Suprapubic skin (tissue), 4 donors: ENCODE measurements at places on chromosomes 6 and 20.
A peak's percentile ranks its signal among the peaks of the same experiment; 100 is the strongest.

- DNase-seq, result no peak
These were observed 219.9 kb downstream of the ALDH8A1 start for GRCh38 chr6:134730013-134730412.

DNA sequence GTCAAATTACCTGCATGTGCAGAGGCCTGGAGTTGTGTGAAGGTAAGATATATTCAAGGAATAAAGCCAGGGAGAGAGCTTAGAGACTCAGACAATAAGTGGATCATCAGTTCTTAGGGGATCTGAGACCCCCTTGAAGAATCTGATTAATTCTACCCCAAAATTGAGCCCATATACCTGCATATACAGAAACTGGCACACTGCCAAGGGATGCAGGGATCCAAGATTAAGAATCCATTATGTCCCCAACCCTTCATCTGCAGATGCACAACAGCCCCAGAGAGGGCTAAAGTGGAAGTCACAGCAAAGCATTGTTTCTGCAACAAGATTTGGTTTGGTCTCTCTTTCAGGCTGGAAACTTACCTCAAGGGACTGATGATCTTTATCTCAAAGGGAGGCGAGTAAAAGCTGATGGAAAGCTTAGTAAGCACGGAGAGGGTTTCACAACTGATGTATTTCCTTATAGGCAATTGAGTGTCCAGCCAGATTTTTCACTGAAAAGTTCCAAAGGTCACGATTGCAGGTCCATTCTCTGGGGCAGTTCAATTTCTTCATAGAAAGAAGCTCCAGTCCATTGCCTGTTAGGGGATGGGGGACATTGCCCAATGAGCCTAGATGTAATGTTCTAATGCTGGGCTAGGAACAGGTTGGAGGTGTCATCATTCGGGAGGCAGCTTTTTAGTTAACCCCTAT is 20.9 kb upstream of the STK35 start:
- DNase-seq, result no peak

DNA sequence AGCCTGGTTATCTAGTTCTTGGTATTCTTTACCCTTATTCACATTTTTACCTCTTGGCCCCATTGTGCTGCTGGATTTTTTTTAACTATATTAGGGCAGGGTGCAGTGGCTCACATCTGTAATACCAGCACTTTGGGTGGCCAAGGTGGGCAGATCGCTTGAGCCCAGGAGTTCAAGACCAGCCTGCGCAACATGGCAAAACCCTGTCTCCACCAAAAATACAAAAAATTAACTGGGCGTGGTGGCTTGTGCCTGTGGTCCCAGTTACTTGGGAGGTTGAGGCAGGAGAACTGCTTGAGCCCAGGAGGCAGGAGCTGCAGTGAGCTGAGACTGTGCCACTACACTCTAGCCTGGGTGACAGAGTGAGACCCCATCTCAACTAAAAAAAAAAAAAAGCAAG is 12.2 kb upstream of the TAF8 start:
- peak; percentile 8 for DNase-seq

DNA sequence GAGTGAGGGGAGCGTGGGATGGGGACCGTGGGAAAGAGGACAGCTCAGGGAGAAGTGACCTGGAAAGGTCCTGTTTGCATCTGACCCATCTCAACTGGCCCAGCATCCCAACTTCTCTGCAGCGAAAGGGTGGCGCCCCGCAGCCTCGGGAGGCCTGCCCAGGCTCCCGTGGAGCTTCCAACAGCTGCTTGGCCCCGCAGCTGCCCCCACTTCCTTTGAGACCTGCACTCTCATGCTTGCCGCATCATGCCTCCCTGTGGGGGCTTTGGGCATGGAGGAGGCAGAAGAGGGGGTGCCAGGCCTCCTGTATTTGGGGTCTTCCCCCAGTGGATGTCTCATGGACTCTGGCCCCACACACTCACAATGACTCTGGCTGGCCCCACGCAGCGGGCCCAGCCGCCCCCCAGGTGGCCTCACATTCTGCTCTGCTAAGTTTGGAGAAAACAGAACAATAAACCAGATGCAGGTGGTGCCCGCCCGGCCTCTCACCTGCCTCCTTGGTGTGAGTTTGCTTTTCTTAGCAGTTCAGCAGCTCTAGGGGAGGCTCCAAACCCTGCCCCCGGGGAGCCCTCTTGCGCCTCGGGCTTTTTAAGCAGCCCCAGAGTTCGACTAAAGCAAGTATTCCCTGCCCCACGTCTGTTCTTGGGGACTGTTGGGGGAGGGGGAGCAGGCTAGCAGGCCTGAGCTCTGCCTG is 40.7 kb downstream of the CPXM1 start:
- DNase-seq, result no peak

DNA sequence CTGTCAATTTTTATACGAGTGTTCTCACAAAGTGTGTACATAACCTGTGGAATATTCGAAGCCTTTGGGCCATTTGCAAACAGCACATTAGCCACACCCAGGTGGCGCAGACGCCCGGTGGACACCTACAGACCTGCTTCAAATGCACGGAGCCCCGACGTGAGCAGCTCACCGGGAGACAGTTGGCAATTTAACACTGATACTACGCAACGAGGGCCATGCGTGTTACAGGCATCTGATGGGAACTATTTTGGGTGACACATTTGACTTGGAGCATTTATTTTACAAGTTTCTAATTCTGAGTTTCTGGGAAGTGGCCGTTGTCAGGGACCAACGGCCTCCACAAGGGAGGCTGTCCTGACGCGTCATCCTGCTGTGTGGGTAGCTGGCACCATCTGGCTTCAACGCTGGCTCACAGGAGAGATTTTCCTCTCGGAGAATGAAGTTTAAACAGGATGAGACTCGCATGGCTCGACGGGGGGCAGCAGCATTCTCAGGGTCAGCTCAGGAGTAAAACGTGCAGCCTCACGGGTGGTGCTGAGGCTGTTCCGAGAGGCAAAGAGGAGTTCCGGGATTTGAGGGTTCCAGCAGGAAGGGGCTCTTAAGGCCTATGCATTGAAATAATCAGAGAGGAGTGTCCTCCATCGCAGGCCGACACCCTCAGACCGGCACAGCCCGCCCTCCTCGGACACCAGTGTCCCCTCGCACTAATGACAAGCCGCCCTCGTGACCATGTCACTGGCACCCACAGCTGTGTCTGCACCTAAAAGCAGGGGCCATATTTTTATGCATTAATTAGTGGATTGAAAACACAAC is 207.4 kb downstream of the DLL1 start:
- DNase-seq, result peak; percentile 39

DNA sequence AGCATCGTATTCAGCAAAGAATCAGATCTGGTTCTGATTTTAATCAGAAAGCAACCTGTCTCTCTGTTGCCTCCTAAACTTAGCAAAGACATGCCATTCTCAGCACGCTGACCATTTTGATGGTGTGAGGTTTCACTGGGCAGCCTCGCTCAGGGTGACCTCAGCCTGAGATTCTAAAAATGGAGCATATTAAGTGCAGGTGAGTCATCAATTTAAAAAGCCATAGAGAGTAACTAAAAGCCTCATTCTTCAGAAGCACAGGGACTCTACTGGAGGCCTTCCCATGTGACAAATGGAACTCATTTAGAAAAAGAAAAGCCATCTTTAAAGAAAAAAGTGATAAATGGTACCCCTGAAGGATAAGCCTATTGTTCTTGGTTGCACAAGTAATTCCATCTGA is 91.3 kb downstream of the FILIP1 start:
- DNase-seq, result no peak

DNA sequence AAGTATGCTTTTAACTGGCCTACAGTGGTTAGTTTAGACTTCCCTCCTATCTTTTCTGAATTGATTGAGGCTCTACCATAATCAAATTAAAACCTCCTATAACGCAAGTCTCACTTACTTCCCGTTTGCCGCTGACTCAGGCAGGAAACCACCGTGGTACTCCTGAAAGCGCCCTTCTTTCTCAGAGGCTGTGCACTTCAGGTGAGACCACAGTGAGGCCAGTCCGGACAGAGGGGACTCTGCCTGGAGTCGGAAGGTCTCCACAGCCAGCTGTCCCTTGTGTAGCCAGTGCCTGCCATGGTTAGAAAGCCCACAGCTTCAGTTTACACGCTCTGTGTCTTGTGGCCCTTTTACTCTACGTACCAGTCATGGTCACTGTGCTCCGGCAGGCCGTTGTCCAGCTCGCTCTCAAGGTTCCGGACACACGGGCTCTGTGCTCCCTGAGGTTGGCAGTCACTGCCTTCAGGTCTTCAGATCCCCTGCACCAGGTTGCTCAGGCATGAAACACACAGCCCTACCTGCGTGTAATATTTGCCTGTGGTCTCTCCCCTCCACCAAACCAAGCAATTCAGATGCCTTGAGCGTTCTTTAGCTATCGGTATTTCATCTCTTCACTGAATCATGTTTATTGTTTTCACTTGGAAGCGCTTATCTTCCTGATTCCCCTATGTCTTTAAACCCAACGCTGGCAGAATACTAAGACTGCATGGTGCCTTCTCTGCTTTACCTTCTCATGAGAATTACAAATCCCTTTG is 178.8 kb downstream of the SMOC2 start:
- no peak for DNase-seq

DNA sequence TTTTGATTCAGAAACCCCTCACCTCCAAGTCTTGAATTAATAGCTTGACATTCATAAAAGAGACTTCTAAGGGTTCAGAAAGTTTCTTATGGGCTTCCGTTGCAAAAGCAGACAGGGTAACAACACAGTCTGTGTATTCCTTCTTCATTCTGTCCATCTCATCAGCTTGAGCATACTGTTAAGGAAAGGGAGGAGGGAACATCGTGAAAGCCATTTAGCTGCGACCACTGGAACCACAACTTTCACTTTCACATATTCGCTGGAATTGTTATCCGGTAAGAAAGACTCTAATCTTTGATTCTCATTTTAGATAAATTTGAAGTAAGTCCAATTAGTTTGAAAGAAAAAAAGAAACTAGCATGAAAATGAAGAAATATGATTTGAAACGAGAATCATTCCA is 174.4 kb downstream of the SYNE1 start:
- no peak for DNase-seq

- no peak for DNase-seq
These were observed 19.1 kb upstream of the SIRPD start for GRCh38 chr20:1576641-1577040.
